ENCODE measurements at places on chromosomes 16 and 17.

GRCh38 chr17:41664587-41665565 is 23.8 kb upstream of the EIF1 start:
- DNase-seq, result no peak

DNA sequence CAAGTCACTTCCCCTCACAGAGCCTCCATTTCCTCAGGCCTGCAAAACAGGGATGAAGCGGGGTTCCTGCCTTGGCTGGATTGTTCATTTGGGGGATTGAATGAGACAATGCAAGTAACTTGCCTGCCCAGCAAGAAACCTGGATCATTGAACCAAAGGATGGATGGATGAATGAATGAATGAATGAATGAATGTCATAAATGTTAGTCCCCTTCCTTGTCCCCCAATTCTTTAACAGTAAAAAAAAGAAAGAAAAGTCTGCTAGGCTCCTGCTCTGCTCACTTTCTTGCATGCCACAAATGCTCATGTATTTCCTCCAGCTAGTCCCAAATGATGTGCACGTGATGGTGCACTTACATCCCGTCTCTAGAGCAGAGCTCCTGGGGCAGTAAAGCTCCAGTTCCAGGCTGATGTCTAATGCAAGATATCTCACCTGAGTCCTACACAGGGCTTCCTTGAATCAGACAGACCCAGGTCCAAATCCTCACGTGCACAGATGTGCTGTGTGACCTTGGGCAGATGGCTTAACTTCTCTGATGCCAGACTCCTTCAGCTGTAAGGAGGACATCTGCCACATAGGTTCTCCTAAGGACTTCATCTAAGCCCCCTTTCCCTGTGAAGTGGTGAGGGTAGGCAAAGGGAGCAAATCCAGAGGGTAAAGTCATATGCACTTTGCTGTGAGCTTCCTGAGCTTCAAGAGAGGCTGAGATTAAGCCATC is 45.5 kb downstream of the C16orf82 start:
- DNase-seq, result no peak

- no peak for DNase-seq
Observed at GRCh38 chr16:5605404-5605803, 507.8 kb upstream of the EEF2KMT start.

DNA sequence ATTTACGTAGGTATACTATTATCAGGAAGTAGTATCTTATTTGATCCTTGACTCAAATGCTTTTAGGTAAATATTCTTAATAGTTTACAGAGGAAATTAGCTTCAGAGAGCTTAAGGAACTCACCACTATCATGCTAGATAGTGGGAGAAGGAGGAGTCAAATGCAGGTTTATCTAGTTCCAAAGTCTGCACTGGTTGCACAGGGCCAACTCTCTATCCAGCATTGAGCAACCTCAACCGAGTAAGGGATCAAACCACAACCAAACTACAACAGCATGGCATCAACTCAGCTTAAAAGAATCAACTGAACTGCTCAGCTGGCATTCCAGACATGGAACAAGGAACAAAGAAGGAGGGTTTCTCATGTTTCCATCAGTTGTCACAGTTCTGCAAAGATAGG is 306.0 kb downstream of the MAF start:
- no peak for DNase-seq

DNA sequence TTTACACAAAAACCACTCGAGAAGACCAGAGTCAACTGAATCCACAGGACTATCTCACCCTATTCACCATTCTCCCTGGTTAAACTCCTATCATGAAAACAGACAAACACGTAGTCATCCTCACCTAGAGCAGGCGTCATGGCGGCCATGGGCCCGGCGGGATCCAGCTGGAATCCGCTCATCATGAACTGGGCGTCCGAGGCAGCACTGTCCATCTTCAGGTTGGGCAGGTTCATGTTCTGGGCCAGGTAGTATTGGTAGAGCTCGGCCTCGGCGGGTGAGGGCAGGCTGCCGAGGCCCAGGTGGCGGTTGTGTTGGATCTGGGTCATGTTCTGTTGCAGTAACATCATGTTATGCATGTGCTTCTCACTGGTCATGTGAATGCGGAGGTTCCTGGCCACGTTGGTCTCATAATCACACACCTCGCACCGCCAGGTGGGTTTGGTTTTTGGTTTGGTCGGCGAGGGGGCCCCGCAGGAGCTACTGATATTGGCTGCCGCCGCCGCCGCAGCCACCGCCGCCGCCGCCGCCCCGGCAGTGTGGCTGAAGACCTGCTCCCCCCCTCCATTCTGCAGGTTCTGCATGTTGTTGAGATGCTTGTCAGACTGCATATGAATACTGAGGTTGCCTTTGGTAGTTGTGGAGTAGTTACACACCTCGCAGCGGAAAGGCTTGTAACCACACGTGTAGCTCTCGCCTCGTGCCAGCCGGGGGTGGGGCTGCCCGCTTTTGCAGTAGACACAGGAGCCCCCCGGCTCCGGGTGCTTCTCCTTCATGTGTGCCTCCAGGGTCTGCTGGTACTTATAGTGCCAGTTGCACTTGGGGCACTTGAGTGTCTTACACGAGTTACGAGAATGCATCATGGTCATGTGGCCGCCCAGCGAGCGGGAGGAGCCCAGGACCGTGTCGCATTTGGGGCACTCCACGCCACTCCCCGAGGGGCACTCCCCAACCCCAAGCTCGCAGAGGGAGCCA is 90.3 kb downstream of the ZFHX3 start:
- no peak for DNase-seq

DNA sequence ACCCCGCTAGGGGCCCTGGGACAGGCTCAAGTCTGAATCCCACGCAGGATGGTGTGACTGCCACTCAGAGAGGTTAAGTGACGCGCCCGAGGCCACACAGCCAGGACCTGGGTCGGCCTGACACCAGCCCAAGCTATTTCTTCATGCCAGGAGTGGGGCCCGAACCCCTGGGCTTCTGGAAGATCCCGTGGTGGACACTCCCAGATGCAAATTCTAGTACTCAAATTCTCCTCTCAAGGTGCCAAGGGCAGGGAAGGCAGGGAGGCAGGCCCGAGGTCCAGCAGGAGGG is 5.2 kb downstream of the IL17C start:
- no peak for DNase-seq

- DNase-seq, result no peak
Observed at GRCh38 chr17:42898147-42898811, 2.3 kb upstream of the G6PC1 start.

DNA sequence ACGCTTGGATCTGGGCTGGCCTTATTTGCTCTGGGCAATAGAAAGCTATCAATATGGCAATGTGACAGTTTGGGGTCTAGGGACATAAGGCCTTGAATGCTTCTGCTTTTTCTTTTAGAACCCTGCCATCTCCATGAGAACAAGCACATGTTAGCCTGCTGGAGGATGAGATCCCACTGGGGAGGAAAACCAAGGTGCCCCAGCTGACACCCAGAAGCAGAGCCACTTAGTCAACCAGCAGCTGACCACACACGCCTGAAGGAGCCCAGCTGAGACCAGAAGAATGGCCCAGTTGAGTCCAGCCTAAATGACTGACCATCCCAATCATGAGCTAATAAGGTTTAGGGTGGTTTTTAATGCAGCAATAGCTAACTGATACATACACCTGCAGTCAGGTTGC is 171.2 kb downstream of the AHSP start:
- DNase-seq, result no peak

DNA sequence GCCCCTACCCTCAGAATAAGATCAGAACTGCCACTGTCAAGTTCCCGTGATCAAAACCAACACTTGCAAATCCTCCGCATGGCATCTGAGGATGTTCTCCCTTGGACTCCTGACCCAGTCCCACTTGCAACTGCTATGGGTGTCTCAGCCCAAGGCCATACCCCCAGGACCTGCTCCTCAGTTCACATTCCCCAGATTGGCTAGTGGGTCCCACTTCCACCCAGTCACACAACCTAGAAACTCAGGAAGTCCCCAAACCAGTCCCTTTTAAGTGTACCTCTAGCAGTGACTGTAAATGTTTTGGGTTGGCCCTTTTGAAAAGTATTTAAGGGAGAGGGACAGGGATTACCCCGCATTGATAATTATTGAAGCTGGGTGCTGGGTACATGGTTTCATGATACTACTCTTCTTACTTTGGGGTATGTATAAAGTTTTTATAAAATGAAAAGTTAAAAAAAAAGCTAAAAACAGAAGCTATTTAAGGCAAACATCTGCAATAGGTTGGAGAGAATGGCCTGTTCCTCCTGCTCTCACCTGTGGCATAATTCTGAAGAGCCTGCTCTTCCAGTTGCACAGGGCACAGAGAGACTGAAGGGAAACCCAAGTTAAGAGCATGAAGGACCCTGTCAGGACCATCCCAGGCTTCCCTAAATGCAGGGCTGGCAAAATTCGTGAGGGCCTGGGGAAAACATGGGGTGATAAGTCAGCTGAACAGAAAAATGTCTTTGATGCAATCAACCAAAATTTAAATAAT is 42.5 kb downstream of the ERN1 start:
- no peak for DNase-seq

DNA sequence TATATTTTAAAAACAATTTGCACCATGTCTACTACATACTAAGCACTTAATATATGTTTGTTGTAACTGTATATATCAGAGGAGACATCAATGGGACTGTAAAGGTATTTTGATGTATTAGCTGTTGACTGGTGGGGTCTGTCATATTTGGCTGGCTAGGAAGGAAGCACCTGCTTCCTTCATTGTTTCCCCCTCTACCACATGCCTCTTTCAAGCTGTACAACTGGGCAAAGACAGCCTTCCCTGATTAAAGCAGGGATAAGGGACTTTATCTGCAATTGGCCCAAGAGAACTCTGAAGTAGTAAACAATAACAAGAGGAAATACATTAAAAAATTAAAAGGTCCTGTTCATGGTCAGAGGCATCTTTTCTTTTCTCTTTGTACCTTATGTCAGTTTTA is 5.5 kb upstream of the SLFN12L start:
- no peak for DNase-seq

DNA sequence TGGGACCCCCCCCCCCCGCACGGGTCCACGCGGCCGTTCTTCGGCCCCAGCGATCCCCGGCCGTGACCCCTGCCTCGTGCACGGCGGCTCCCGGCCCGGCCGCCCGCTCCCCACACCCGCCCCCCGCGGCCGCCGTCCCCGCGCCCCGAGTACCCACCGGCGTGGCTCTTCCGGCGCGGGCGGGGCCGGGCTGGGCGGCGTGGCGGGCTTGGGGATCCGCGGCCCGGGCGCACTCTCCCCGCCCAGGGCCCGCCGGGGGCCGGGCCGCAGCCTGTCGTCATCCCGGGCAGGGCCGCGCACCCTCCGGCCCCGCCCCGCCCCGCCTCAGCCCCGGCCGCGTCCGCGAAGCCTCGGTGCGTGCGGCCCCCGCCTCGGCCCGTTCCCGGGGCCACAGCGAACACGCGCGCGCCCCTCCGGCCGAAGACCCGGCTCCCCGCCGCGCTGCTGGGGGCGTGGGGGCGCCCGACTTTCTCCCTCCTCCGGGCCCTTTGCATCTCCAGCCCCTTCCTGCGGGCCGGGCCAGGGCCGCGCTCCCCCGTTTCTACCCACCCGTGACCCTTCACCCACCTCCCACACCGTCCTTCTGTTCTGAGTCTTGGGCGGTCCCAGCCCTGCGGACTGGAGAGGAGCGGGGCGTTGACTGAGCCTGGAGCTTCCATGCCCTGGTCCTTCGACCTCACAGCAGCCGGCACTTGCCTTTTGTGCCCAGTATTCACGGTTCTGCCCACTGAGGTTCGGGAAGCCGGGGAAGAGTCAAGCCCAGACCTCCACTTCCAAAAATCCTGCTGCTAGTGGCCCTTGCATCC is 840 bp downstream of the MYO1C start:
- no peak for DNase-seq

DNA sequence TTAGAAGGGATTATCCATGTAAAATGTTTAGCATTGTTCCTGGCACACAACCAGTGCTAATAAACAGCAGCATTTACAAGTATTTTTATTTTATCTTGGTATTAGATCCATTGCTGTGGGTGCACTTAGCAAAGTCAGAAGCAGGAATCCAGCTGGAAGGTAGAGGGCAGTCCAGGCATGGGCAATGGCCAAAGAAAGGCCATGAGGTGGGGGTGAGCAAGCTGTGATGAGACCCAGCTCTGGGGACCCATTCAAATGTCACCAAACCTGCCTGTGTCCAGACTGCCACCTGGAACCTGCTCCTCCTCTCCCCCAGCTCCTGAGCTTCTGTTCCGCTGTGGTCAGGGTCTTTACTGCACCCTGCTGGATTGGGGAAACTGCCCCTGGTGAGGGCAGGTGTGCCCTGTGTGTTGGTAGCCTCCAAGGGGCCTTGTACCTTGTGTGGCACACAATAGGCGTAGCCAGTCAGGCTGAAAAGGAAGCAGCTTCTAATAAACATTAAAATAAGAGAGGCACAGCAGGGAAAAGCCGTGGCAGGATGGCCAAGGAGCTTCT is 118.0 kb upstream of the CRHR1 start:
- DNase-seq, result no peak

- no peak for DNase-seq
Observed at GRCh38 chr17:29246628-29247027, at the start of gene CRYBA1. TSS of gene CRYBA1 (plus strand) at chr17:29246859. CDS start at chr17:29246864, 5 bp downstream.

DNA sequence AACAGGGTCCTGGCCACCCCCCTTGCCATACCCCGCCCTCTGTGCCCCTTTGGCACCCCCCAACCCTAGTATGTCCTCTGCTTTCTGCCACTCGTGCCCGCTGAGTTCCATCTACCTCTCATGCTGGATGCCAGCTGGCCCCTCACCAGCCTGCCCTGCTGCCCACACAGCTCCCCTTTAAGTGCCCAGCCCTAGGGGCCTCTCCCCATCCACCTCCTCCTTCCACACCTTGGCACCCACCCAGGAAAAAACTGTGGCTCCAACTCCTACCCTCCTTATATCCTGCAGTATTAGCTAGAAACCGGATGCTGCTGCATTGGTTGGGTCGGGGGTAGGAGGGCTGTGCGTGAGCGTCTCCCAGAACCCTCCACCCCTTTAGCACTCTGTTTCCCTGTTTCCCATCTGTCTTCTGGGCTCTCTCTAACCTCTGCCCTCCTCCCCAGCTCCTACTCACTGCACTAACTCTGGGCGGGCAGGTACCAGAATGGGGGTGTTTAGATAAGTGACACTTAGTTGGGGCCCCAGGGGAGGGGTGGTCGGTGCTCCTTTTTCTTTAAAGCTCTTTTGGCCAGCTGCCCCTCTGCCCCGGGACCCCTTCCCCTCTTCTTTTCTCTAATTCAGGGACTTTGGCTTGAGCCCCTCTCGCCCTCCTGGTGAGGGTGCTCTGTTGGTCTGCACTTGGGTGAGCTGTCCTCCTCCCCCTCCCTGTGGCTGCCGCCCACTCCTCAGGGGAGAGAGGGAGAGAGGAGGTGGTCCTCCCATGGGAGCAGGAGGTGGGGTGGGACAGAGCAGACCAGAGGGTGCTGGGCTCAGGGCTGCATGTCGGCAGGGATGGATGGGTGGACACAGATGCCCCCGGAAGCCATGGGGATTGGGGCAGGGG is 9.9 kb downstream of the NR1D1 start:
- DNase-seq, result no peak

GRCh38 chr16:89588413-89589109 is 13.0 kb downstream of the CPNE7 start:
- DNase-seq, result no peak

- DNase-seq, result no peak
Observed at GRCh38 chr16:15689290-15689689, 39.2 kb downstream of the NDE1 start.

- no peak for DNase-seq
Observed at GRCh38 chr16:19175492-19176262, 7.6 kb downstream of the SYT17 start.

GRCh38 chr17:16439811-16440351 is 24.5 kb downstream of the TRPV2 start:
- DNase-seq, result no peak

Measured in stimulated activated CD8-positive, alpha-beta memory T cell treated with anti-CD3 and anti-CD28 coated beads, Interleukin-15, amount 100 ng/mL, for 48 hours (primary cell).